Dermis microvascular lymphatic vessel endothelial cell (primary cell): ENCODE measurements at places on chromosomes 16 and 17.

- no peak for DNase-seq
These were observed 19.8 kb upstream of the MYO1D start for GRCh38 chr17:32896647-32897258.

DNA sequence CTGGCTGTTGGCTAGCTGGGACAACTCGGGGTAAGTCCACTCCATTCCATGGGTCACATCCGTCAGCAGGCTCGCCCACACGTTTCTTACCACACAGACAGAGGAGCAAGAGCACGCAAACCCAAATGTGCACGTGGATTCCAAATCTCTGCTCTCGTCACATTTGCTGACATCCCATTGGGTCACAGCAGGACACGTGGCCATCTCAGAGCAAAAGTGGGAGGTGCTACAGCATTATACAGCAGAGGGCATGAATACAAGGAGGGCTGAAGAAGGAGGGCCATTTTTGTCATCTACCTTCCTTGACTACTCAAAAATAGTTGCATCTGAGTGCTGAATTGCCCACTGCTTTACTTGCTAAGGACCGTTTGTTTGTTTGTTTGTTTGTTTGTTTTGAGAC lies 84.7 kb downstream of the RBBP6 start:
- no peak for DNase-seq

DNA sequence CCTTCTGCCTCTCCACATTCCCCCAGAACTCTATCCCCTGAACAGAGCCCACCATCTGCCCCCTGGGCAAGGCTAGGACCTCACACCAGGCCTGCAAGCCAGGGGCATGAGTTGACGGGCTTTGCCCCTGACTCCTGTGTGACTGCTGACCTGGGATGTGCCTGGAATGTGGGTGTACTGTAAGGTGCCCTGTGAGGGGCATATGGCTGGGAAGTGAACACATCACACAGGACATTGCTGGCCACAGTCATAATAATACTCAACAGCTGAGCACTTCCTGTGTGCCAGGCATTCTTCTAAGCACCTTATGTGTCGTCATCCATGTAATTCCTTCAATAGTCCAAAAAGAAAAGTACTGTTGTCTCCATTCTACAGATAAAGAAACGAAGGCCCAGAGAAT lies 13.3 kb downstream of the CES4A start:
- no peak for DNase-seq

GRCh38 chr16:54879681-54880080 lies 51.0 kb upstream of the IRX5 start:
- no peak for DNase-seq

GRCh38 chr16:28104404-28104803 lies 40.9 kb upstream of the GSG1L start:
- no peak for DNase-seq

DNA sequence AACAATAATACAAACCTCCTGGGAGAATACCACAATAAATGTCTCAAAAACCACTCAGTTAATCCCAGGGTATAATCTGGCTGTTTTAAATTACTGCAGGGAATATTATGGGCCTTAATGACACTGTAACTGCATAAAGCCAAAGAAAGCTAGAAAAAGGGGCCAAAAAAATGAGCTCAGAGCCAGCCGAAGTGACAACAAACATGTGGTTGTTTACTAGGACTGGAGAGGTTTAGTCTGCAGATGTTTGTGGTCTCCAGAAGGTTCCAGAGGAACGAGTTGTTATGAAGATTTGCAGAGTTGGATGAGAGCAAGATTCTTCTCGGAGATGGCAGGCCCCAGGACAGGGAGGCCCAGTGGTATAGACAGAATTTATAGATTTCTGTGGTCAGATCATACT lies 97.1 kb upstream of the AKTIP start:
- no peak for DNase-seq

DNA sequence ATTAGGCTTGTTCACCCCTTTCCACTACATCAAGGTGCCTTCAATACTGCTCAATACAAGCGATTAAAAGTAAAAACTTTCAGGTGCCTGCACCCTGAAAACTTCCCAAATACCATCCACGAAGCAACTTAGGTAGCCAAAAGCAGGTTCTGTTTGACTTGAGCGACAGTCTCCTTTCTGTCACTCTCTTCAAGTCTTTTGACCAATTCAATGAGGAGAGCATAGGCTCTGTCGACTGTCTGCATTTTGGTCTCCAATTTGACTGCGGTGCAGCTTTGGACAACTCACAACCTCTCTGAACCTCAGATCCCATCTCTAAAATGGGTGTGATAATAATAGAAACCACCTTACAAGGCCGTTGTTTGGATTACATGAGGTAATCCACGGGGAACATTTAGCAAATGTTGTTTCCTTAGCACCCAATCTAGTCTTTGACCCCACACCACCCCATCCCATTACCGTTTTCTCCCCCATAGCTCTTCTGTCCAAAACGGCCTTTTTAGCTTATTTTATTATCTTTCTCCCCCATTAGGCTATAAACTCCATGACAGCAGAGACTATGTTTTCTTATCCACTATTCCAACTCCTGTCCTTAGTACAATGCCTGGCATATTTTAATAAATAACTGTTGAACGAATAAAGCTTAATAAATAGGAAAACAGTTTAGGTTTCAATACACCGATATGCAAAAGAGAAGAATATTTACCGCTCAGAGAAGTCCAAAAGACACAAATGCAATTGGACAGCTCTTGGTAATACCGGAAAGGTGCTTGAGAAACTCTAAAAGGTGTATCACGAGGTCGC lies 999 bp downstream of the MARF1 start:
- DNase-seq = no peak

- DNase-seq = no peak
These were observed 2.2 kb downstream of the PLA2G15 start for GRCh38 chr16:68247400-68247799.
